ENCODE measurements at places on chromosomes 13 and 19.
A peak's percentile ranks its signal among the peaks of the same experiment; 100 is the strongest.

DNA sequence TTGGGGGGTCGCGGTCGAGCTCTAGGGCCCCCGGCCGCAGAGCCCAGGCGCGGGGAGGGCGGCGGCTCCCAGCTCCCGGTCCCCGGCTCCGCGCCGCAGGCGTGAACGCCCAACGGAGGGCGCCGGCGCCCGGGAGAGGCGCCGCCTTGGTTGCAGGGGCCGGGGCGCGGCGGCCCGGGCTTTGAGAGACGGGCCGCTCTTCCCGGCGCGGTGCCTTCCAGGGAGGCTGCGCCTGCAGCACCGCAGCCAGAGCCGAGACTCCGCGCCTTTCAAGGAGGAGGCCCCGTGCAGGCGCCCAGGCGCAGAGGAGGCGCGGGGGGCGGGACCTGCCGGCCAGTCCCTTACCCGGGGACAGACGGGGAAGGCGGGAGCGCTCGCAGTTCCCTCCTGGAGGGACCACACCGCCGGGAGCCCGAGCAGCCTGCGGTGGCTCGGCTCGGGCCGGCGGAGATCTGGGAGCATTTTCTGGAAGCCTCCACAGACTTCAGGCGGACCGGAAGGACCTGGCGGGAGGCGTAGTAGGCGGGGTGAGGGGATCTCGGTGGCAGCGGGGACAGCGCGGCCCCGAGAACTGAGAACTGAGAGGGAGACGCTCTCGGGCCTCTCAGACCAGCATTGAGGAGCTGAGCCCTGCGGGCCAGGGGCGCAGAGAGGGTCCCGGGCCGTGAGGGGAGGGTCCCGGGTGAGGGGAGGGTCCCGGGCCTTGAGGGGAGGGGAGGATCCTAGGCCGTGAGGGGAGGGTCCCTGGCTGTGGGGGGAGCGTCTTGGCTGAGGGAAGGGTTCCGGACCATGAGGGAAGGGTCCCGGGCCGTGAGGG lies 25.5 kb upstream of the MCF2L start:
- DNase-seq: peak; percentile 91

DNA sequence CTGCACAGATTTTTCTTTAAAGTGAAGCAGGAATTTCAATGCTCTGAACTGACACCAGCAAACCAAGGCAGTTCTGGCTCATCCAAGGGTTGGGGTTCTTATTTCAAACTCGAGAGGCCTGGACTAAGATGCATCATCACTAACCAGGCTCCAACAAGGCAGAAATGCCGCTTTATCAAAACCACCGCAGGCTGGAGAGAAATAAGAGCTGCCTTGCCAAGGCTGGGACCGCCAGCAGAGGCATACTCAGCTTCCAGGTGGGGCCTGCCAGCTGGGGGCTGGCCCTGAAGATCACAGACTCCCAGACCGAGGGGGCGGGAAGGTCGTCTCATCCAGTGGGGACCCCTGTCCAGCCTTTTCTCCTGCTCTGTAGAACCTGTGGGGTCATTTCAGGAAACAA lies 37.4 kb upstream of the GAS6 start:
- no peak for DNase-seq

DNA sequence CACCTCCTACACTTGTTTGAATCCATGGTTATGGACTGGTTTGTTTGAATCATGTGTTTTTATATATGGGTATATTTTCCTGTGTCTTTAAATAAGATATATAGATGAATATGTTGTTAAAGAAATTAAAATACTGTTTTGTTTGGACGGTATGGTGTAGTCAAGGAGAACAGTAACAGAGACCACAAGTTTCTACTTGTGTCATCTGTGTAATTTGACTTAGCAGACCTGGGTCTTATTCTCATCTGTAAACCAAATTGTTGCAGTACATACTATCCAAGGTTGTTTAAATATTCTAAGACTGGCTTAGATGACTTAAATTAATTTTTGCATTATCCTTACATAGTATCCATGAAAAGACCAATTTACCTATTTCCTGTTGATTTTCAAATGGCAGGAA lies 361.1 kb upstream of the SLITRK1 start:
- no peak for DNase-seq

- DNase-seq: no peak
These were observed 313.4 kb upstream of the DACH1 start for GRCh38 chr13:72180253-72180952.

- DNase-seq: no peak
These were observed 2.7 kb downstream of the PRKACA start for GRCh38 chr19:14114854-14115253.

DNA sequence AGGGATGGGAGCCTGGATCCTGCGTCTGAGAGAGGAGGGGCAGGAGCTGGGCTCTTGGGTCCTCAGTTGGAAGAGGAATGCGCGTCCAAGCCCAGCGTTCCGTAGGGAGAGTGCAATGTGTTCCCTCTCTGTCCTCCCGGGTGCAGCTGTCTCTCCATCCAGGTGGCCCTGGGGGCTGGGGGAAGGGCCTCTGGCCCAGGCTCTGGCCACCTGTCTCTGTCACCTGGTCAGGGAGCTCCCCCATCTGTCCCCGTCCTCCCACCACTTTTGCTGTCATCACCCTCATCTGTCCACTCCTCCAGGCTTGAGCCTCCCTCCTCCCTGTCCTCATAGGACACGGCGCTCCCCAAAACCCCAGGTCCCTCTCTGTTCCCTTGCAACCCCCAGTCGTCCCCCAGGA lies 3.7 kb upstream of the SBK2 start:
- no peak for DNase-seq

DNA sequence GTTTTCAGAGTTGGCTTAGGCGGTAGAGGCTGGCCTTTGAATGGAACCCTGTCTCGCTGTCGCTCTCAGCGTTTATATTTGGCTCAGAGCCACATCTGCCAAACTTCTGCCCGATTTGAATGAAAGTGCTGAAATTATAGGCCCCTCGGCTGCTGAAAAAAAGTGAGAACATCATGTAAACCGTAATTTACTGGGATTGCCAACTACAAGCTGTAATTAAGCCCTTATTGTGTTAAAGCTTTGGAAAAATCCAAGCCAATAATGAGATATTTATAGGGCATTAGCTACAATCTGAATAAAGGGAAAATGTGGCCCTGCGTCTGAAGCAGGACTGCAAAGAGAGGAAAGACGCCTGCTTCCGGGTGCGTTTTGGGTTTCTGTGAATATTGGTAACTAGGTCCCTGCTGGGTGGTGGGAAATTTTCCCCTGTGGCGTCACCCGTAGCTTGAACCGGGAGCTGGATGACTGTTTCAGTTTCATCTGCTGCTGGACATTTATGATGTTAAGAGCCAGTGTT lies 9.9 kb downstream of the DNM2 start:
- no peak for DNase-seq

GRCh38 chr19:53196777-53197396 lies 3.7 kb upstream of the ZNF665 start:
- peak; percentile 94 for DNase-seq

DNA sequence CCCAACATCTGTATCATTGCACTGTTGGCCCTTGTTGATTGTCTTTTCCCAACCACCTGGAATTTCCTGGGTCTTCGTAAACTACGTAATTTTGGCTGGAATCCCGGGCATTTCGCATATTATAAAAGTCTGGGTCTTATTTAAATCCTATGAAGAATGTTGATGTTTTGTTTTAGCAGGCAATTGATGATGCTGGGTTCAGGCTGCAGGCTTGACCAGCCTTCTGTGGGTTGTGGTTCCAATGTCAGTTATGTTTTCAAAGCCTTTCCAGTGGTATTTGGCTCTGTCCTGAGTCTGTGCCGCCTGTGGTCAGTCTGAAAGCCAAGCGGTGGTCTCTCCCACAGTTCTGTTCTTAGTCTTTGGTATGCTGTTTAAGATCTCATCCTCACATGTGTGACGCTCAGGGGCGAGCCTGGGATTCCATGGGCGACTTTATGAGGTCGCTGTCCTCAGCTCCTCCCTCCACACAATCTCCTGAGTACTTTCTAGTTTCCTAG lies 12.4 kb downstream of the SLC35E1 start:
- no peak for DNase-seq

DNA sequence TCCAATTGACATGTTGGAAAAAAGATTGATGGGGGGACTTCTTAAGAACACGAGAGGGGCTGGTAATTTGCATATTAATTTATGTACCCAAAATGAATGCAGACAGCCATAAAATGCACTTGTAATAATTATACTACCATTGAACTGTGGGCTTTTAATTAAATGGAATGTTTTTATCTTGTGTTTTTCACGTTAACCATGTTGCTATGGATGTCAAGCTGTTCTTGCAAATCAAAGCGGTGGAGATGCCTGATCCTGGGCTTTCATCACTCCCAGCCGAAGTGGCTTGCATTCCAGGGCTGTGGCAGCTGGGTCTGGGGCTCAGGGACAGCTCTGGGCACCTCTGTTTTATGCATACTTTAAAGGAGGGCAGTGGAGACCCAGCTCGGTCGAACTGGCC lies 179.4 kb upstream of the TMTC4 start:
- DNase-seq: no peak

GRCh38 chr13:102825921-102826706 lies 19.7 kb upstream of the ERCC5 start:
- DNase-seq: no peak

- DNase-seq: no peak
These were observed 16.1 kb downstream of the ZNF446 start for GRCh38 chr19:58492265-58492664.

GRCh38 chr13:24916464-24916863 lies 152.5 kb downstream of the RNF17 start:
- no peak for DNase-seq

- DNase-seq: no peak
These were observed 70.5 kb downstream of the ZNF536 start for GRCh38 chr19:30442674-30443073.

GRCh38 chr13:44801990-44802389 lies 187.3 kb downstream of the NUFIP1 start:
- no peak for DNase-seq

DNA sequence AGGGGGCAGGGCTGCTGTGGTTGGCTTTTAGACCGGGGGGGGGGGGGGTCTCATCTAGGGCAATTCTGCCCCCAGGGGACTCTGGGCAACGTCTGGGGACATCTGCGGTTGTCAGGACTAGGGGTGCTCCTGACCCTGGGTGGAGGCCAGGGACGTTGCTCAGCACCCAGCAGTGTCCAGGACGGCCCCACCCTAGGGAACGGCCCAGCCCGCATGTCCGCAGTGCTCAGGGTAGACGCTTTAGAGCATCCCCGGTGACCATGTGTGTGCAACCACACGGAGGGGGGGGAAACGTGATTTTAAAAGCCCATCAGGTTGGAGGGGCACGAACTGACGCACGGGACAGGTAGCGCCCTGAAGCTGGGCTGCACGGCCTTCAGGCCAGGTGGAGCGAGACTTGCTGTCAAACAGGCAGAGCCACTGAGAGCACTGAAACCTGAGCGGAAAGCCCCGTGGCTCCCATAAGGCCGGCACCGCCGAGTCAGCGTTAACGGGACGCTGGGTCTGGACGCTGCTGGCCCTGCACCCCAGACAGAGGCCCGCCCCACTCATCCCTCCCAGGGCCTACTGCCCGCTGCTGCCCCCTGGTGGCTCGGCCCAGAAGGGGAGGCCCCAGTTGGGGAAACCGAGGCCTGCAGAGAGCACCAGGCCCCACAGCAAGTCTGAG lies 8.3 kb downstream of the CACTIN start:
- no peak for DNase-seq

DNA sequence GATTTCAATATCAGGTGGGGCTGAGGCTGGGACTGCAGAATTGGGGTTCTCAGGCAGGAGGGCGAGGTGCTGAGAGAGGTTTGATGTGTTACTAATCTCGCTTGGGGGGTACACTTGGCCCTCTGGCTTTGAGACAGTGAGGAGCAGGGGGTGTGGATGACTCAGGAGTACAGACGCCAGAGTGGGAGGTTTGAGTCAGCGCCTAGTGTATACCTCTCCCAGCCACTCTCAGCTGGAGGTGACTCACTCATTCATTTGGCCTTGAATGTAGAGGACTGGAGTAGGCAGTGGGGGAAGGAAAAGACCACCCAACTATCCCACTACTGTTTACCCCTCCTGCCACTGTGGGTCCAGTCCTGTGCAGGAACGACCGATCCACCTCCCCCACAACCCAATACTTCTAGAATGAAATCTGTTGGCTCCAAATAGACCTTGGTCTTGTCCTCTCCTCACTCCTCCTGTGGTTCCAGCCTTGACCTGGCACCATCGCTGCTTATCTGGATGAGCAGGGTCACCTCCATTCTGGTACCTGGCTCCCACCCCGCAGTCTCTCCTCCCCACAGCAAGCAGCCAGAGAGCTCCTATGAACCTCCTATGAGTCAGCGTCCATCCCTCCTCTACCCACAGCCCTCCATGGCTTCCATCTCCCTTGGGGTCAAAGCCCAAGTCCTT lies 20.1 kb upstream of the ZNRF4 start:
- no peak for DNase-seq

DNA sequence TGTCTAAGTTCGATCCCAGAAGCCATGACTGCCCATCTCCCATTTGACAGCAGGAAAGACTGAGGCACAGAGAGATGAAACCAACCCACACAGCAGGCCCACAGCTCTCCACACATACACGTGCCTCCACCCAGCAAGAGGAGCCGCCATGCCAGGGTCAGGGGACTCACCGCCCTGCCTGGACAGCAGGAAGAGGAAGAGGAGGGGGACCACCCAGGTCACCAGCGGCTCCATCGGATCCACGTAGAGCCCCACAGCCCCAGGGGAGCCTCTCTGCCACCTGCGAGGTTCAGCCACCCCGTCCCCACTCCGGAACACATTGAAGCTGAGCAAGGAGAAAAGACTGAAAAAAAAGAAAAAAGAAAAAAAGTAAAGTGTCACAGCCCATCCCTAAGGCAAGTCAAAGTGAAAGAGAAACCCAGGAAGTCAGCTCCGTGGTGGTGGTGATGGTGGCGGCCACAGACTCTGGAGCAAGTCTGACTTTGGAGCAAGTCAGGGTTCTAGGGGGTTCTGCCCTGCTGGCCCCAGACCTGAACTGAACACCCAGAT lies at the start of gene IL12RB1:
Gene IL12RB1 (minus strand): TSS at position 345 of the 549 bp plus-strand sequence. CDS start 111 bp downstream, at position 234.
- no peak for DNase-seq

GRCh38 chr19:43524922-43525835 lies 1.8 kb downstream of the ETHE1 start:
- DNase-seq: no peak

GRCh38 chr19:51274049-51274770 lies 23.3 kb downstream of the SIGLECL1 start:
- DNase-seq: no peak

- no peak for DNase-seq
These were observed 4.6 kb upstream of the ERFL start for GRCh38 chr19:41932720-41933332.

- DNase-seq: no peak
These were observed 11.7 kb upstream of the KL start for GRCh38 chr13:33004511-33004910.

GRCh38 chr13:33490461-33491327 lies 205.1 kb upstream of the STARD13 start:
- no peak for DNase-seq
